Stomach (tissue), 19 donors: ENCODE measurements at places on chromosomes 6 and 20. TPM values are rescaled to one million over a fixed set of nuclear protein-coding genes. Genes with fewer than 3 reads are reported as not detected.

DNA sequence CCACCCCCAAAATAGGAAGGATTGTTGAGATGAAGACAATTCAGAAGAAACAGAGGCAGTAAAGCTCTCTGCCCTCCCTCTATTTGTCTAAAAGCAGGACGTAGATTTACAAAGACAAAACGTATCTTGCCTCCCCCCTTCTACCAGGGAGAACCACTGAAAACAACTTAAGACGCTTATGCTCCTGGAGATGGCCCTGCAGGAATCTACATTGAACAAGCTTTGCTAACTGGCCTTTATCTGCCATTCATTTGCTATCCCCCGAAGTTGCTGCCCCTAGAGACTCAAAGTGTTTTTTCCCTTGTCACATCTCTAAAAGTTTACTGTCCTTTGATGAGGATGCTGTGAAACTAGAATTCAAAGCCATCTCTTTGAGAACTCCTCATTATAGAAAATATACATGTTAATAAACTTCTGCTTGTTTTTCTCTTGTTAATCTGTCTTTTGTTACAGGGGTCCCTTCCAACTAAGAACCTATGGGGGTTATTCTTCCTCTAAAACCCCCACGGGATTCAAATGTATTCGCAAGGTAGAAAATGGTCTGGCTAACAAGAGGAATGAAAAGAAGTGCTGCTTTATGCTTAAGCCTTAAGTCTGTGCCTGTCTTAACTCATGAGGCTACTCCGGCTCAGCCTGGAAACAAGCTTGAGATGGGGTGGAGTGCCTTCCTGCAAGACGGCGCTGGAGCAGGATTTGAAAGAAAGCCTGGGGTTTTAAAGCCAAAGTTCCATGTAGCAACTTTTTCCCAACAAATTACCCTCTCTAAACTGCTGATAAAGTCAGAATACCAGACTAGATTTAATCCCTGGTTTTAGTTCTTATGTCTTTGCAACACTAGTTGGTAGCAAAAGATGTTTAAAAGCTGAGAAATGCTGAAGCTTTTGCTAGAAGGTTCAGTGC is 88.0 kb downstream of the CLIC5 start:
- no peaks in the 10 kb centered on the region for H3K36me3 ChIP-seq
- peaks cover 3% of the 10 kb centered on the region for H3K27me3 ChIP-seq
- no peak overlapping the region for H3K4me3 ChIP-seq

- H3K4me3 ChIP-seq: peak overlapping the region; percentile 99
- no peak overlapping the region for H3K27ac ChIP-seq
- H3K4me1 ChIP-seq: peaks cover 65% of the 10 kb centered on the region
Observed at GRCh38 chr20:2874456-2874855, 1.2 kb downstream of the PTPRA start.

GRCh38 chr6:30463651-30464618 is 25.4 kb upstream of the HLA-E start:
- peaks cover 15% of the 10 kb centered on the region for H3K27me3 ChIP-seq
- no peak overlapping the region for H3K4me3 ChIP-seq
- H3K4me1 ChIP-seq: peaks cover 11% of the 10 kb centered on the region
- H3K36me3 ChIP-seq: no peaks in the 10 kb centered on the region

GRCh38 chr6:130018744-130019325 is 454 bp downstream of the L3MBTL3 start:
- peak overlapping the region; percentile 89 for H3K27ac ChIP-seq
- peak; percentile 67 for DNase-seq
- H3K4me1 ChIP-seq: no peaks in the 10 kb centered on the region
- no peaks in the 10 kb centered on the region for H3K36me3 ChIP-seq
- peak overlapping the region; percentile 88 for H3K4me3 ChIP-seq

Gene CFB
- polyA plus RNA-seq: 13.1 TPM
